CD4-positive, alpha-beta T cell treated with Interleukin-21 for 1 hour (primary cell): ENCODE measurements at places on chromosomes 16 and 17.

DNA sequence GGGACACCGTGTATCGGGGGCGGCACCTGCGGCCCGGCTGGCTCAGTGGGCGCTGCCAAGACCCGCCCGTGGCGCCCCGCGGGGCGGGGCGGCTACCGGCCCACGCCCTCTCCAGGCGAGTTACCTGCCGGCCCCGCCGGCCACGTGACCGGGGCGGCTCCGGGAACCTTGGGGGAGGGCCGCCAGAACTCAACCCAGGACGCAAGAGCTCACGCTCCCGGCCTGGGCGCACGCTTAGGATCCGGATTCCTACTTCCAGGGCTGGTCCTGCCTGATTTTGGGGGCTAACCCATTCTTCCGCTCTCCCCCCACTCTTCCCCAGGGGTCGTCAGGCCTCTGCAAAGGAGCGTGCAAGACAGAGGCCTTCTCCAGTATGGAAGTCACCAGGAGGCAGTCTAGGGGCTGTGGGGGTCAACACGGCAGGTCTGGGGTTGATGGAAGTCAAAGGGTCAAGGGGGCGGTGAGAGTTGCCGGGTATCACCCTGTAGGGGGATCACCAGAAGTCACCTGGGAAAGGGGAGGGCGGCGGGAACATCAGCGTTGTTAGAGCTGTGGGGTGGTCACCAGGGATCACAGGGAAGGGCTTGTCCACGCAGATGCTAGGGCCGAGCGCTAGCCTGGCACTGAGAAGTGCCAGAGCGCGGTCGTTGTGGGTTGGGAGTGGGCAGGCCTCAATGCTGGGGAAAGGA lies 354 bp upstream of the ESRP2 start:
- DNase-seq, result peak; percentile 59

DNA sequence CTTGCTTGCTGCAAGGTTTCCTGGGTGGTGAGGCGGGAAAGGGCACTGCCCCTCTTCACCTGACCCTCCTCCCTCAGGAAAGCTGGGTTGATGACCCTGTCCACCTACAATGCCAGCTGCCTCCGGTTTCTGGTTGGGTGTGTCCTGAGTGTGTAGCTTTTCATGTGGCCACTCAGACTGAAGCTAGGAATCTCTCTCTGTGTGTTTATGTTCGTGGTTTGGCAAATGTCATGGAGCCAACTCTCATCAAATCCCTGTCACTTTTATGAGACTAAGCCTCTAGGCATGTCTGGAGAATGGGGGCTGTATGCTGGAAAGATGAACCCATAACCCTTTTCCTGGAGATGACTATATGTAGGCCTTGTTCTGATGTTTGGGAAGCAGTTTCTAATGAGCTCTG lies 17.1 kb downstream of the PLEKHG4 start:
- DNase-seq, result no peak

GRCh38 chr17:80492343-80493136 lies 16.1 kb upstream of the NPTX1 start:
- DNase-seq, result no peak

DNA sequence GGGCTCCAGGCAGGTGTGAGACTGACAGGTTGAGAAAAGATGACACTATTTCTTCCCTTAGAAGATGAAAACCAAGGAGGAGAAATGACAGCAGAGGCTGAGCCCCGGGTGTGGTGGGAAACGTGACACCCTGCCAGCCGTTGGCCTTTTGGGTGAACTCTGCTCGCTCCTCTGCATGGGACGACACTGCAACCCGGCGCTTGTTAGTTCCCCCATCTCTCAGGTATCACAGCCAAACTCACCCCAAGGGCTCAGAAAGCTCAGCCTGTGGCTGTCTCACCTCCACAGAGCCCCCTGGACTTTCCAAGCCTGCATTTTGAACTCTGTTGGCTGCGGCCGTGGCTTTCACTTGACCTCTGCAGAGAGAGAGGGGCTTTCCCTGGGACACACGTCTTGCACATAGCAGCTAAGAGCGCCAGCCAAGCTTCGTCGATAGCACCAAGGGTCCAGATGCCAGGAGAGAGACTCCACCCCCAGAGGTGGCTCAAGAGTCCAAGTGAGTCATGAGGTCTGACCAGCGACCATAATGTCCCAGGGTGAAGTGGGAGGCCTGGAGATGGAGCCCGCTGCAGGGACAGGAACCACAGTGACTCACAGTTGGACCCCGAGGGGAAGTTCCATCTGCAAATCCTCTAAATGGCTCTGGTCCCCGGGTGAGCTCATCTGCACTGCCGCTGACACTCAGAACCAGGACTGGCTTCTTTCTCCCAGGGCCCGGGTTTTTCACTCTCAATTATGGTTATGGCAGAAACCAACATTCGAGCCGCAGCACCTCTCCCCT lies 301.9 kb downstream of the SOX9 start:
- peak; percentile 12 for DNase-seq

DNA sequence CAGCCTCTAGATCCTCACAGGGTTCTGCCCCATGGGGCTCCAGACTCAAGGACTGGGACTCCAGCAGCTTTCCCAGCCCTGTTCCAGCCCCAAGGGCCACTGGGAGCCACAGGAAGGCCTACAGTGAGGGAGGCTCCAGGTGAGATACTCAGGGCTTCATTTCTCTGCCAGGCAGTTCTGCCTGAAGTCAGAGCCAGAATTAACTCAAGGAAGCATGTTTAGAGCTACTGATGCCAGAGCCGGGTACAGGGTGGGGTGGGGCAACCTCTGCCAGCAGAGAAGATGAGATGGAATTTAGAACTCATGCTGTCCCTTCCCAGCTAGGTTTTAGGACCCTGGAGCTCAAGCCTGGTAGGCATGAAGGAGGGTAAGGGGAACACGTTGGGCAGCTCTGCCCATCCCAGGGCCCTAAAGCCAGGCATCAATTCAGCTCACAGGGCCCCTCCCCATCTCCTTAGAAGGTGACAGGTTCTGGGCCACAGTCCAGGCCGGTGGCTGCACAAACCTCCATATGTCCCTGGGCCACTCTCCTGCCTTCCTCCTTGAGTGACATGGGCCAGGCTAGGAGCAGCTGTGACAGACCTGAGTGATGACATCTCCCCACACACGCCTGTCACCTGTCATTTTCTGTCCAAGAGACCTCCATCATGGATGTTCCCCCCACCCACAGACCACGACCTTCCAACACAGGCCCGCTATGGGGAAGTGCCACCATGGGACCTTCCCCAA lies 24.5 kb upstream of the SPPL2C start:
- no peak for DNase-seq

DNA sequence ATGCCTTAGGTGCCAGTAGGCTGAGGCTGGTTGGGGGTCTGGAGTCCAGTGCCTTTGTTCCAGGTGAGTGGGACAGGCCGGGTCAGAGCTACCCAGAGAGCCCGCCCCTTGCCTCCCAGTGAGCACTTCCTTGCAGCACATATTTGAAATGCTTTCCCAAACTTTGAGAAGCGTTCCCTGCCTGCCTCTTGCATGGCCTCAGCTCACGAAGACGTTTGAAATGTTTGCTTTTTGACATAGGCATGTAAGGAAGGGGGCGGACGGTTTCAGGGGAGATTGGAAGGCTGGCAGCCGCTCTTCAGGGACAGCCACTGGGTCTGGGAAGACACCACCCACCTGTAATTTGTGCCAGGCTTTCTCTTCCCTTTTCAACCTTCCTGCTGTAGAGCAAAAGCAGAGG lies 5.1 kb upstream of the FOXL1 start:
- no peak for DNase-seq
